NB4 (cell line): ENCODE measurements at places on chromosomes 5 and 9.

DNA sequence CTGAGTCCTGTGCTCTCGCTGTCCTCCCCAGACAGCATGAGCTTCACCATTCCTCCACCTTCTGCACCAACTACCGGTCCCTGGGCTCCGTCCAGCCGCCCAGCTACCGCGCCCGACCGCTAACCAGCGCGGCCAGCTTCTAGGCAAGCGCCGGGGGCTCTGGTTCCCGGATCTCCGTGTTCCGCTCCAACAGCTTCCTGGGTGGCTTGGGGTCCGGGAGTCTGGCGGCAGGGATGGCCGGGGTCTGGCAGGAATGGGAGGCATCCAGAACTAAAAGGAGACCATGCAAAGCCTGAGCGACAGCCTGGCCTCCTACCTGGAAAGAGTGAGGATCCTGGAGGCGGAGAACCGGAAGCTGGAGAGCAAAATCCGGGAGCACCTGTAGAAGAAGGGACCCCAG lies 613.1 kb upstream of the PTGER4 start:
- DNase-seq = no peak

- DNase-seq = no peak
Measured at GRCh38 chr9:16002816-16003215, 450.0 kb downstream of the CCDC171 start.

DNA sequence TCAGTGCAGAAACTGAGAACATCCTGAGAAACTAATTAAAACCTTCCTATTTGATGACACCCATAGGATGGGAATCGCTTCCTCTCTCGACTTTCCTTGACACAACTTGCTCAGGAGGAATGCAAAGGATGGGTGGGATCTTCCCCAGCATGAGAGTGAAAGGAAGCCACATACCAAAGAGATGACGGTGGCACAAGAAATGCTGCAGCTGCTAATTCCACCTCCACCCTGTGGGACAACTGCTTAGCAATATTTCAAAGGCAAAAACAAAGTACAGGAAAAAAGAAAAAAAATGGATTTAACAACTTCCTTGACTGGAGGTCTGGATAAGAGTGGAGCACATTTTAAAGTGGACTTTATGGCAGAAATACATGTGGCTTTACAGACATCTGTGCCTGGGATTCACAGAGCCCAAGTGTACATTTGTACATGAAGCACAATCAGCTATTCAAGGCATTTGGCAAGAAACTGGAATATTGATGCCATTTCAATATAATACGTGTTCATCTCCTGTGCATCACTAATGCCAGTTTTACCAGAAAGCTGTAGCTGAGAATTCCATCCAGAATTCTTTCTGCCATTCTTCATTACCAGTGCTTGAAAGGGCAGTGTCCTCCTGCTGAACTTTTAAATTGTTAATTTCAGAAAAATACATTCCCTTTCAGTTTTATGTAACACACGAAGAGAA lies 359.2 kb upstream of the ACTBL2 start:
- no peak for DNase-seq

GRCh38 chr5:79992891-79993657 lies 2.0 kb upstream of the MTX3 start:
- DNase-seq = no peak

GRCh38 chr5:125612776-125613175 lies 810.4 kb upstream of the GRAMD2B start:
- DNase-seq = no peak

DNA sequence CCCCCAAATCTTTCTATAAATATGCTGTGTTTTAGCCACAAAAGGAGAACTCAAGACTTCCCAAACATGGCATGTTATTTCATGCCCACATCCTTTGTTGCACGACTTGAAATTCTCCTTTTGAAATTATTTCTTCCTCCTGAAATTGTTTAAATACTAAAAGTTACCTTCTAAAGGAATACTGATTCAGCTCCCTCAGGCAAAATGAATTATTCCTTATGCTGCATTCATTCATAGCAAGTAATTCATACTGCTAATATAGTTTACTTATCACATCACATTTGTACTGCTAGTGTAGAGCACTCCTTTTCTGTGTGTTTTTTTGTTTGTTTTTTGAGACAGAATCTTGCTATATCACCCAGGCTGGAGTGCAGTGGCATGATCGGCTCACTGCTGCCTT lies 45.7 kb downstream of the BHMT start:
- DNase-seq = no peak
